NCI-H146 (cell line): ENCODE measurements at places on chromosomes 7 and 10.
A peak's percentile ranks its signal among the peaks of the same experiment; 100 is the strongest.

DNA sequence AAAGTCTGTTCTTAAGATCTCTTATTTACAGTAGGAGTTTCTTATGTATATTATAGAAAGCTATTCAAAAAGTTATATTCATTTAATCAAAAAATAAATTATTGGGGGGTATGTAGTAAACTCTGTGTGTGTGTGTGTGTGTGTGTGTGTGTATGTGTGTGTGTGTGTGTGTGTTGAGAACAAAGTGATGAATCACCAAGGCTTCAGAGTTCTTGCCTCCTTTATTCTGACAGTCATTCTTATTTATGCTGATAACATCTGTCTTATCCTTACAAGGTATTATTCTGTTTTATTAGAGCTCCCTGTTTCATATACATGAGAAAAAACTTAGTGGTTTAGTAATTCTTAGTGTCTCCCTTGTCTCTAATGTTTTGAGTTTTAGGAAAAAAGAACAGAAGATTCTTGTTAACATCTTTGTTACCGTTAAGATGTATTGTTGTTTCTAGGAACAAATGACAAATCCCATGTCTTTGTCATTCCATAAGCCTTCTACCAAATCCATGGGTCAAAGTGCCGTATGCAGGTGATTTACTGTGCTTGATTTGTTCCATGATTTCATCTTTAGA, 424.0 kb downstream of the EXOC4 start:
- DNase-seq: no peak

- DNase-seq: no peak
Observed at GRCh38 chr10:119575506-119575905, 21.3 kb downstream of the TIAL1 start.

- DNase-seq: no peak
Observed at GRCh38 chr10:47369251-47369894, 14.7 kb downstream of the ZNF488 start.

DNA sequence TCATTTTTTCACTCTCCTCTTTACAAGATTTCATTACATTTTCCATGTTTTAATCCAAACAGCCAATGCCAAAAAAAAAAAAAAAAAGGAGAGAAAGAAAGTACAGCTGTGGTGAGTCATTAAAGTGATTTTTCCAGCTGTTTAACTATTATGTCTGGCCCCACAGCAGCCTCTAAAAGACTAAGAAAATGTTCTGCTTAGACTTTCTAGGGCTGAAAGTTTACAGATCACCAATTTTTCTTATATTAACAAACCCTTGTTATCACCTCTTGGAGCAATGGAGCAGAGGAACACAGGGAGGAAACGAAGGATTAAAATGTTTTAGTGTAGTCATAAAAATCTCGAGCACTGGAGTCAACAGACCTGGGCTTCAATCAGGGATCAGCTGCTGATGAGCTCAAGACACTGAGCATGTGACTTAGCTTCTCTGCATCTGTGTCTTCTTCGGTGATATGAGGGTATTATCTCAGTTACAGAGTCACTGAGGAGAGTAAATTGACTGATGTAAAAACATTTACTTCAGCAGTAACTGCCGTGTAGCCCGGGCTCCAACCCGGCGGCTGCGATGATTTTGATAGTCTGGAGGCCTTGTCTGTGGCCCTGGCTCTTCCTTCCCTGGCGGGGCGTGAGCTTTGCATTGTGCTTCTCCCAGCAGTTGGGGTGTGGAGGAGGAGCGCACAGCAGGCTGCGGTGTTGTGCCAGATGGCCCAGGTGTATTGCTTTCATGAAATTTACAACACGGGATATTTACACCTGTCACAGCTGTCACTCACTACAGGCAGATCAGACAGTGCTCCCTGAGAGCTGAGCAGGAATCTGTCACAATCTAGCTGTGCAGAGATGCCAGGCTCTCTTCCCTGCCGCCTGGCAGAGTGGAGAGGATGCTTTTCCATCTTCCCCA, 298.3 kb upstream of the FZD8 start:
- peak; percentile 90 for DNase-seq

DNA sequence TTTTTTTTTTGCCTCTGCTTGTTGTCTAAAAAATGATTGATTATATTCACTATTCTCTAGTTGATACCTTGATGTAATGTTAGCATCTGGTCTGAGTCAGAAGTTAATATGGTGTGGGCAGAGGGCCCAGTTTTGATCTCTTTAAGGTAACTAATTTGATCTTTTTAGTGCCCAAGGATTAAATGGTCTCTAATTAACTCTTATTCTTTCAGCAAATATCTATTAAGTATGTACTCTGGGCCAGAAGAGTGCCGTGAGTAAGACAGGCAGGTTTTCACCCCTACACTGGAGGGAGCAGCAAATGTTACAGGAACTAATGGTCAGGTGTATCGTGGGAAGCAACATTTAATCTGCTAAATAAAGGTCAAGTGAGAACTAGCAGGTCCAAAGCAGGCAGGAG, 144.6 kb upstream of the COL1A2 start:
- DNase-seq: no peak

DNA sequence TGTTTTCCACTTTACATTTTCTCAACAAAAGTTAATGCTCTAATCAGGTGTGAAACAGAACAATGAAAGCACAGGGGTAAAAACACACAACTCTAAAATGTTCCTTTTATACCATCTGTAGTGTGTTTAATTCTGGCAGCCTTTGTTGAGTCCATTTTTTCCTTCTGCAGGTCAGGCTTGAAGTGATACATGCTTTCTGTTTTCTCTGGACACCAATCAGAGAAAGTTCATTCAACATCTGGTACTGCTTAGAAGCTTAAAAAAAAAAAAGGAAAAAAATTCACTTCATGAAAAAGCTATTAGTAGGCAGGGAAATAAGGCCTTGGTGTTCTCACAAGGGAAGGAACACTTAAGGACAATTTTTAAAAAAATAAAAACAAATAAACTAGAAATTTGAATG, 231.3 kb upstream of the RHOBTB1 start:
- no peak for DNase-seq

DNA sequence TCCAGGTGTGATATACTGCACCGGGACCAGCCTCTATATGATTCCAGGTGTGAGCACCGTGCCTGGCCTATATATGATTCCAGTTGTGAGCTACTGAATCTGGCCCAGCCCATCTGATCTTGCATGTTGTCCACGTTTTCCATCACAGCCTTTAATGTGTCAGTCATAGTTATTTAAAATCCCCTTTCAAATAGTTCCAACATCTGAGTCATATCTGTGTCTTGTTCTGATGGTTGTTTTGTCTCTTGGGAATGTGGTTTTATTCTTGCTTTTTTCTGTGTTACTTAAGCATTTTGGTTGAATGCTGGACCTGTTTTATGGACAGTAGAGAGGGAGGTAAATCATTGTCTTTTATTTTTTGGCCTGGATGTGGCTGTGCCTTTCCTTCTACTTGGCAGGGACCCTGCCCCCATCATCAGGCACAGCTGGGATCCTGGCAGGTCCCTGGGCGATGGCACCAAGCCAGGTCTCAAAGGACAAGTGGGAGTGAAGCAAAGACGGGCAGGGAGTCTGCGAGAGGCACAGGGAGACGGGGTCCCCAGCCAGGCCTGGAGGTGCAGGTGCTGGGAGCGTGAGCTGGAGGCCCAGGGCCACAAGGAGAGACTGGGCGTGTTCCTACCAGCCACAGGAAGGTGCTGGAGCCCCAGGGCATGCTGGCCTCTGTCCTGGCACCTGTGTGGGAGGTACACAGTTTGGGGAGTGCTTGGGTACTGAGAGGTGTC, 94.7 kb downstream of the DYNC2I1 start:
- no peak for DNase-seq

DNA sequence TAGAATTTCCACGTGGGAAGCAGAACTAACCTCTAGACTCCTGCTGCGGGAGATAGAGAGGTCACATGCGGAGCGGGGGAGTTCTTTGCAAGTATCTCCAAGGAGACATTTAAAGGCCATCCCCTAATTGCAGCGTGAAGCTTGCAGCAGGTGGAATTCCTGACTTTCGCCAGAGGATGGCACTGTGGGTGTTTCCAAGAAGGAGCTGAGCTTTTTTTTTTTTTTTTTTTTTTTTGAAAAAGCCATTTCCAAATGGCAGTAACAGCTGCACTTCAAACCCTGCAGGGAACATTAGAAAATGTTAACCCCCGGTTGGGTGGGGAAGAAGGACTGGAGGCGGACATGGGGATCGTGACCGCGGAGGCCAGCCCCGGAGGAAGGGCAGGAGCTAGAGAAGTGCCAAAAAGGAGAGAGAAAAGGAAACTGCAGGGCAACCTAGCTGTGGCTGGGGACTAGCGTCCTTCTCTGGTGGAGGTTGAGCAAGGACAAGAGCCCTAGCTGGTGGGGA, 487.7 kb downstream of the TYW1 start:
- peak; percentile 84 for DNase-seq

DNA sequence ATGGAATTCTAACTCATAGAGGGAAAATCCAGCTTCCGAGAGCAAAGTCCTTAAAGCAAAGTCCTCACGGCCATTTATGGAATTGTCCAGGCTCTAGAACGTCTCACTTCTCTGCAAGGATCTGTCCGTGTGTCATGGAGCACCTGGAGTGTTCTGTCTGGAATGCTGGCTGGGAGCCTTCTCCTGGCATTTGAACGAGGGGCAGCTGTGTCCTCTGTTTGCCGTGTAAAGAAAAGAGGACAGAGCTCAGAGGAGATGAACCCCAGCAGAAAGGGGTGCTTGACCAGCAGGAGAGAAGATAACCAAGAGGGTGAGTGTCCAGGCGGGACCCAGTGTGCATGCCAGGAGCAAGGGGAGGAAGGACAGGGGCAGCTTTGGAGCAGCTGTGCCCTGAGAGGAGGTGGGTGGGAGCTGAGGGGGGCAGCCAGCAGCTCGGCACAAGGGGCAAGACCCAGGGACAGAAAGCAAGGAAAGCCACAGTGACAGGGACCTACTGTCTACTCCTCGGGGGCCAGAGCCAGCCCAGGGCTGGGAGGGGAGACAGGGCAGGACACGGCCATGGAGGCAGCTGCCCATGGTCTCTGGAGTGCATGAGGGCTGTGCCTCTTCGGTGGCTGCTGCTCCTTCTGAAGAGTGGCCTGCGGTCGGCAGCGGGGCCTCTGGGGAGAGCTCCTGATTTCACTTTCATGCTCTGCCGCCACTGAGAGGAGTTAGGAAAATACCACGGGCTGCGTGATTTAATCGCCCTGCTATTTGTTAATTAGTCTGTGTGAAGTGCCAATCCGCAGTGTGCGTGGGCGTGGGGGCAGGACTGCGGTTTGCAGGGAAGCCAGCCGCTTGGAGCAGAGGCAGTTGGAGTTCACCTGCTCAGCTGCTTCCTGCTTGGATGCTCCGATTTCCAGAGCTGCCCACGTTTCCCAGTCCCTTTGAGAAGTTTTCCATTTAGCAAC, 149.3 kb upstream of the SHH start:
- DNase-seq: no peak

GRCh38 chr10:80646366-80646765, 108.7 kb downstream of the SH2D4B start:
- no peak for DNase-seq

GRCh38 chr10:108877095-108877561, 1046.2 kb downstream of the XPNPEP1 start:
- DNase-seq: no peak

- DNase-seq: no peak
Observed at GRCh38 chr10:106582291-106582690, 582.2 kb downstream of the SORCS1 start.

DNA sequence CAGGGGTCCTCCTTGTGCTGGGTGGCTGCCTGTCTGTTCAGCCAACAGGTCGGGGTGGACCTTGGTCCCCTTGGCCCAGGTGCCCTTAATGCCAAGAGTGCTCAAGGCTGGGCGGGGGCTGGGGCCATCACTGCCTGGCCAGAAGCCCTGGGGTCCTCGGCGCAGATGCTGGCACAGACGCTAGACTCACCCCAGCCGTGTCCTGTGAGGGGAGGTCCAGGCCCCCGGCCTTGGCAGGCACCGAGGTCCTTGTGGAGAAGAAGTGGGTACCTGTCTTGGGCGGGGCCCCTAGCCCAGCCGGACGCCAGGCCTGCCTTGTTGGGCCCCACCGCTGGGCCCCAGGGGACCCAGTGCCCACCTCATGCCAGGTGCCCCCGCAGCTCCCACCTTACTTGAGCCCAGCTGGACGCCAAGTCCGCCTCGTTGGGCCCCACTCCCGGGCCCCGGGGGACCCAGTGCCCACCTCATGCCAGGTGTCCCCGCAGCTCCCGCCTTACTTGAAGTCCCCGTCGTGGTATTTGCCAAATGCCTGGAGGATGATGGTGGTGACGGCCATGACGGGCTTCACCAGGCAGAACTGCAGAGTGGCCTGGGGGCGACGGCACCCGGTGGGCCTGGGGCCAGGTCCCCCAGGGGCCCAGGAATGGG, 6.5 kb downstream of the TMEM184A start:
- no peak for DNase-seq

DNA sequence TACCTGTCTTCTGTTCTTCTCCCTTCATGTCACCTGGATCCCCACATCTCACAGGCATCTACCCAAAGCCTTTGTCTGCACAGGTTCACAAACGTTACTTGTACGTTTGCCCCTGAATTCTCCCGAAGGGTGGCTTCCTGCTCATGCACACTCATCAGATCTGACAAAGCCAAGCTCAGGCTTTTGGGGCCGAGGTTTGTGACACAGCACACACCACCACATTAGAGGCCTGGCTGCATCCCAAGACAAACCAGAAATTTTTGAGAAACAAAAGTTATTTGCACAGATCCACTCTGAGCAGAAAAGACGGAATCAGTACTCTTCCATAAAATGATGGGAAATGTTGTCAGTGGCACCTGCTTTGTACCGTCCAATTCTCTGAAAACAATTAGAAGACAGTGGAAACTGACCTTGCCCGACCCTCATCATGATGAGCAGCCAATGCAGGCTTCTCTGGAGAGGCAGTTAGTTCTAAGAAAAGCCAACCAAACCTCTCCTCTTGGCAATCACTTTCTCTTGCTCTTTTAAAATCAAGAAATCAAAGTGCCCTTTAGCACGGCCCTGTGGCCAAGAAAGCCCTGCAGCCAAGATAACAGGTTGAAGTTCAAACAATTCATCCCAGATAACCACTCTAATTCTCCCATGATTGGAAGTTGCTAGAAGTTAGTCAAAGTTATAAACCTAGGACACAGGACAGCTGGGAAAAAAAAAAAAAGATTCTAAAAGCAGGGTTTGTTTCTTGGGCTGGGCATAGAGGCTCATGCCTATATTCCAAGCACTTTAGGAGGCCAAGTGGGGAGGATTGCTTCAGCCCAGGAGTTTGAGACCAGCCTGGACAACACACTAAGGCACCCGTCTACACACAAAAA, 13.6 kb upstream of the SVIL start:
- no peak for DNase-seq

- no peak for DNase-seq
Observed at GRCh38 chr10:128420623-128421022, 294.4 kb upstream of the MKI67 start.

GRCh38 chr10:124185084-124185483, 91.7 kb upstream of the CHST15 start:
- no peak for DNase-seq

GRCh38 chr10:124385627-124386185, 33.0 kb downstream of the OAT start:
- DNase-seq: no peak

- DNase-seq: no peak
Observed at GRCh38 chr10:101478956-101479355, 109.1 kb downstream of the POLL start.

- no peak for DNase-seq
Observed at GRCh38 chr10:97466755-97467154, 20.8 kb downstream of the ZDHHC16 start.

DNA sequence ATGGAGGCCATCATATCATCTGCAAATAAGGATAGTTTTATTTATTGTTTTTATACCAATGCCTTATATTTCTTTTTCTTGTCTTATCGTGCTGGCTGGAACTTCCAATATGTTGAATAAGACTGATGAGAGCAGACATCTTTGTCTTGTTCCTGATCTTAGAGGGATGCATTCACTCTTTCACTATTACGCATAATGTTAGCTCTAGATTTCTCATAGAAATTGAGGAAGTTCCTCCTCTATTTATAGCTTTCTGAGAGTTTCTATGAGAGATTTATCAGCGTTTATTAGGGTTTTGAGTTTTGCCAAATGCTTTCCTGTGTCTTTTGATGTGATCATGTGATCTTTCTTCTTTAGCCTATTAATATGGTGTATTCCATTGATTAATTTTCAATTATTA, 49.3 kb downstream of the COL28A1 start:
- no peak for DNase-seq
